Activated T-cell treated with anti-CD3 and anti-CD28 coated beads, Interleukin-2, amount 50 U/mL, for 48 hours (primary cell): ENCODE measurements at places on chromosomes 3 and 15.

DNA sequence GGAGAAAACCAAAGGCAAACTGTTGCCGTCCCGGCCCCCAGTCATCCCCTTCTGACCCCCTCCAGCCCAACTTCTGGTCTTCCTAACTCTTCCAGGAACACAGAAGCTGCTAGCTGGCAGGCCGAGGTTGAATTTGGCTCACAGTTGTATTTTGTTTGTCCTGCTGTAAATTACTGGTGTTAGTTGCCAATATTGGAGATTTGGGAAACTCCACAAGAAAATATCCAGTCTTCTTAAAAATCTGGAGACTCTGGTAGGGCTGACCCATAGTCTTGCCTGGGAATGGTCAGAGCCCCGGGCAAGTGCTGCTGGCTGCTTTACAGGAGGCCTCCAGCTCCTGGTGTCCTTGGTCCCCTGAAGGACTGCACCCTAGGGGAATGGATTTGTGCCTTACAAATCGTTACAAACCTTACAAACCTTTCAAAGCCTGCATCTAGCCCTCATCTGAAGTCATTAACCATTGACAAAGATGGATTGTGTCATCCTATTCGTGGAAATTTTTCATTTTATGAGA lies 112.0 kb upstream of the MCTP2 start:
- no peak for DNase-seq

DNA sequence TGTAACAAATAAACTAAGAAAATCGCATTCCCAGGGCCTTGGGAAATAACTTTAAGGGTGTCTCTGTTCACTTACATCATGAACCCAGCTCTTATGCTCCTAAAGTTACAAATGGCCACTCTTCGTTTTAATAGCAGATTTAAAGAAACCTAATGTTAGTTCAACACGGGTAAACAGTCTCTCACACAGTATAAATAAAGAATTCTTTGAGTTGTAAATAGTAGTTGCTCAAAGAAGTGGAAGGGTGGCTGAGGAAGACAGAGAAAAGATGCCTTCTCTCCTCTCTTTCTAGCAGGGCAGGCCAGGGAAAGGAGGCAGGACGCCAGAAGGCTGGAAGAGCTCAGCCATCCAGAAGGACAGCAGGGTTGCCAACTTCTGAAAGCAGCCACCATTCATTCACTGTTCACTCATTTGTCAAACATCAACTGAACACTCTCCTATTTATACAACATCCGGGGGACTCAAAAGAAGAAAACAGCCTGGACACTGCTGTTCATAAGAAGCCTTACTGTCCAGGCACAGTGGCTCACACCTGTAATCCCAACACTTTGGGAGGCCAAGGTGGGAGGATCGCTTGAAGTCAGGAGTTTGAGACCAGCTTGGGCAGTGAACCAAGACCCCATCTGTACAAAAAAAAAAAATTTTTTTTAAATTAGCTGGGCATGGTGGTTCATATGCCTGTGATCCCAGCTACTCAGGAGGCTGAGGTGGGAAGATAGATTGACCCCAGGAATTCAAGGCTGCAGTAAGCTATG lies 47.3 kb downstream of the WWTR1 start:
- DNase-seq, result no peak

DNA sequence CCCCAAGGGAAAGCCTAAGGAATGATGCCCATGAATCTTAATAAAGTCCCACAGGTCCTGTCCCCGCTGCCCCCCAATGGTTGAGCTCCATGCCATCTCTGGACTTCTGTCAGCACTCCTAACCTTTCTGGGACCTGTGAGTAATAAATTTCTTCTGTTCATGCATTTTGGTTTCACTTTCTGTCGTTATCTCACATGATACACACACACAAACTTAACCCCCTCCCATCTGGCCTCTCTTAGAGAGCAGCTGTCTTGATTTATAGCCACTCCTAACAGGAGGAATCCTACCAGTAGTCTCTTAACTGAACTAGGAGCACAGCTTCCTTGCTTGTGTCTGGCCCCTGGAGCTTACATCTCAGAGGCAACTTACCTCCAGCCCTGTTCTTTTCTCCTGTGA lies 82.7 kb upstream of the SELENOK start:
- DNase-seq, result no peak

DNA sequence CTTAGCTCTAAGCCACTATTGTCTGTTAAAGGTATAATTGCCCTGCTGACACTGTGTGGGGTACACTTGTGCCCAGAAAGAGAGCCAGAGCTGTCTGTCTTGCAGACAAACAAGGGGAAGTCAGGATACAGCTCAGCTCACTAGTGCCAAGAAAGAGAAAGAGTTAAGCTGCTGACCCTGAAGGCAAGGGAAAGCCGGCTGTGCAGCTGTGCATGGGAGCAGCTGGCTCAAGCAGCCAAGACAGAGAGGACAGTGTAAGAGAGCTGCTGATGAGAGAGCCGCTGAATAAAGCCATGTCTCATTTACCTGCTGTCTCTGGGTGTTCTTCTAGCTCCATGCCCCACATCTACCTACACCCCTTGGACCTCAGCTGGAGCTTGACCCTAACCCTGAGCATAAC lies 428.1 kb upstream of the NAALADL2 start:
- DNase-seq, result no peak

- no peak for DNase-seq
Observed at GRCh38 chr3:184099806-184100686, 3.2 kb downstream of the HTR3E start.

GRCh38 chr3:192296845-192297244 lies 430.5 kb downstream of the FGF12 start:
- DNase-seq, result no peak

GRCh38 chr15:43748376-43748775 lies 2.1 kb downstream of the PDIA3 start:
- no peak for DNase-seq

GRCh38 chr15:70093070-70093469 lies 4.6 kb downstream of the TLE3 start:
- DNase-seq, result no peak

- no peak for DNase-seq
Observed at GRCh38 chr15:81024265-81024872, 23.6 kb downstream of the TLNRD1 start.

DNA sequence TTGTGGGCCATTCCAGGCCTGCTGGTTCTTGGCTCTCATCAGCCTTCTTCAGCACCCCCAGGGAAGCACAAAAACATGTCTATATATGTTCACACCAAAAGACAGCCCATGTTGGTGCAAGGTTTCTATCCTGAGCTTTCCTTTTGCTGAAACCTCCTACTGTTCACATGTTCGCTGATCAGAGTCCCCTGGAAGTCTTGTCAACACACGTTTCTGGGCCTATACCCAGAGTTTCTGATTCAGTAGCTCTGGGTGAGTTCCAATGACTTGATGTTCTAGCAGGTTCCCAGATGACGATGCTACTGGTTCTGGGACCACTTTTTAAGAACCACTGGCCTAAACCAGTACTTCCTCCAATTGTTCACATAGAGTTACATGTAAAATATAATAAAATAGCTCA lies 46.0 kb downstream of the SUCNR1 start:
- DNase-seq, result no peak

DNA sequence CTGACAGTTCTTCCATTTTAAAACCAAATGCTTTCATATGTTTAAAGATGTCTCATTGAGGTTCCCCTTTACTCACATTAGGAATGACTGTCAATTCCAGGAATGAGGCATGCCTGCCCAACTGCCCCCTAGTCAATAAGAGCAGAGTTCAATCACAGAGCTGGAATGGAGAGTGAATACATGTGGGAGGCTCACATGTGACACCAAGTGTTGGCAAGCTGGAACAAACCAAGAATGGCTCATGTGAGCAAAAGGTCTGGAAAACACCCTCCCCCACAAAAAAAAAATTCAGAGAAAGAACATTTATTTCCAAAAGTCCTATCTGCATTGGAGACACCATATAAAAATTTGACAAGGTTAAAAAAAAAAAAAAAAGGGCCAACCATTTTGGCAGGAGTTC lies 3.7 kb downstream of the PBRM1 start:
- DNase-seq, result peak; percentile 59

DNA sequence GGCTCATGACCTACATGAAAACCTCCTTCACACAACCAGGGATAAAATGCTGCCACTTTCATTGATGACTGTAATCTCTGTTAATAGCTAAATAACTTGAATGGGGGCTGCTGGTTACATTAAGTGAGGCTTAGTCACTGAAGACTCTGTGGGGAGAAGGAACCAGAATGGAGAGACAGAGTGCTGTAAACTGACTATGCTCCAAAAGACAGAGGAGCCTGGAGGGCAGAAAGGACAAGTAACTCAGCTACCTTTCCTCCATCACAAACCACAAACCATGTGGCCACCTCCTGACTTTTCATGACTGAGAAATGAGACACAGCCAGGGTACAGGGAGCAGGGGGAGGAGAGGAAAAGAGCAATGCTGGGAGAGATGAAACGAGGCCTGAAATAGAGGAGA lies 97.1 kb upstream of the TRIM42 start:
- DNase-seq, result no peak

- DNase-seq, result no peak
Observed at GRCh38 chr3:158107605-158108444, 1.6 kb upstream of the SHOX2 start.

DNA sequence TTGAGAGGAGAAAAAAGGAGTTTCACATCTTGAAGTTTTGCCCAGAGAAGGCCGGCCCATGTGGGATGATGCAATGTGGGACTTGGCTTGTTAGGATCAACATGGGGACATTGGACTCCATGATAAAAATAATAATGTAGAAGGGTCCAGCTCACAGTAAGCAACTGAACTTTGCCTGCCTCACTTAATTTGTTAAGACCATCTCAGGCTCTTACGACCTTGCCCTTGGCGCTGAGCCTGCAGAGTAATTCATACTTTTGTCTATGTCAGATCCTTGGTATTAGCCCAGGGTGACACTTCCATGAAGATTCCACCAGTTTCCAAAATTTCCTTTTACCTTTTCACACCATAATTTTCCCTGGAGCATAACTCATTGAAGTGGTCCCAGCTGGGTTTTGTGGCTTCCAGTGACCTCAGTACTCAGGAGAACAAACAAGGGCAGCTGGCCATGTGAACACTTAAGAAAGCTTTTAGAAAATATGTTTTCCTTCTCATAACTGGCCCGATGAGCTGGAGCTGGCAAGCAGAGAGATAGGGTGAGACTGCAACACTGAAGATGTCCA lies 315.4 kb upstream of the RASGRP1 start:
- DNase-seq, result no peak

GRCh38 chr3:52182196-52182595 lies 15.8 kb upstream of the ALAS1 start:
- DNase-seq, result no peak

- no peak for DNase-seq
Observed at GRCh38 chr3:176953106-176954060, 243.9 kb downstream of the TBL1XR1 start.

GRCh38 chr3:112607863-112608262 lies 33.1 kb downstream of the CCDC80 start:
- DNase-seq, result no peak

DNA sequence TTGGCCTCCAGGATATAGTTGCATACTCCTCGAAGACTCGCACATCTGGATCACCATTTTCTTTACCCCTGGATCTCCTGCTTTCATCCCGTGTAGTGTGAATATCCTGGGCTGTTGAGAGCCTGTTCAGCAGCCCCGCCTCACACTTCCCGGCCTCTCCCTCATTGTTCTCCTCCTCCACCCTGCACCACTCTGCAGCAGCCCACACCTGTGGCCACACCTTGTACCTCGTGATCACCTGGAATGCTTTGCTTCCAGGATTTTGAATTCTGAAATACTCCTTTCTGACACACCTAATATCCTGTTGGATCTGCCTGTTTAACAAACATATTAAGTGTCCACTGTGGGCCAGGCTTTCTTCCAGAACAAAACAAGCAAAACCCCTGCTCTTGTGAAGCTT lies 14.4 kb downstream of the ABHD17C start:
- DNase-seq, result no peak

DNA sequence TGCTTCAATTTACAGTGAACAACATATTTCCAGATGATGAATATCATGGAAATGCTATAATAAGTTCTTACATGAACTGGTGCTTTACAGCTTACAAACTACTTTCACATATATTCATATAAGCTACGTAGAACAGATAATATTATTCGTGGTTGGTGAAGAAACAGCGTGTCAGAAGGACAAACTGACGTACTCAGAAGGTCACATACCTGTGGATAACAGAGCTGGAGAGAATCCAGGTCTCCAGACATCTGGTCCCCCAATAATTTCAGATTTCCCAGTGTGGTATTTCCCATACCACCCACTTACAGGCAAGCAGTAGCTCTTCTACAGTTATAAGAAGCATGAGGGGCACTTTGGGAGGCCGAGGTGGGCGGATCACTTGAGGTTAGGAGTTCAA lies 156.6 kb downstream of the PLD1 start:
- no peak for DNase-seq

- no peak for DNase-seq
Observed at GRCh38 chr3:97658668-97659285, 105.8 kb upstream of the ARL6 start.
